ENCODE measurements at places on chromosomes 3 and 15.

GRCh38 chr3:14423963-14424362 lies 21.6 kb downstream of the SLC6A6 start:
- no peak for DNase-seq

DNA sequence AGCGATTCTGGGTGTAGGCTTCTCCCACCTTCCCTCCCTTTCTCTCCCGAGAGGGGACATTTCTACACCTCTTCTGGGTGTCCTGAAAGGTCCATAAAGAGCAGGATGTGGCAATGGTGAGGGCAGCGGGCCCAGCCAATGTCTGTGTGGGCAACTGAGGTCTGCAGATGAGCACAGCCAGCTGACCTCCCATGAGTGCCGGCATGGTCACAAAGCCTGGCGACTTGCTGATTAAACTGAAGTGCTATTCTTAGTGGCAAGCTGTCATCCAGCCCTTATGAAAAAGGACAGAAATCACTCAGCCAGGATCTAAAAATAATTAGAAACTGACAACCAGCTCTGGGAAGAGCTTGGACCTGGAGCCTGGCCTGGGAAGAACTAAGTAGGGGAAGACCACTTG lies 124.3 kb upstream of the RGMA start:
- DNase-seq, result no peak

DNA sequence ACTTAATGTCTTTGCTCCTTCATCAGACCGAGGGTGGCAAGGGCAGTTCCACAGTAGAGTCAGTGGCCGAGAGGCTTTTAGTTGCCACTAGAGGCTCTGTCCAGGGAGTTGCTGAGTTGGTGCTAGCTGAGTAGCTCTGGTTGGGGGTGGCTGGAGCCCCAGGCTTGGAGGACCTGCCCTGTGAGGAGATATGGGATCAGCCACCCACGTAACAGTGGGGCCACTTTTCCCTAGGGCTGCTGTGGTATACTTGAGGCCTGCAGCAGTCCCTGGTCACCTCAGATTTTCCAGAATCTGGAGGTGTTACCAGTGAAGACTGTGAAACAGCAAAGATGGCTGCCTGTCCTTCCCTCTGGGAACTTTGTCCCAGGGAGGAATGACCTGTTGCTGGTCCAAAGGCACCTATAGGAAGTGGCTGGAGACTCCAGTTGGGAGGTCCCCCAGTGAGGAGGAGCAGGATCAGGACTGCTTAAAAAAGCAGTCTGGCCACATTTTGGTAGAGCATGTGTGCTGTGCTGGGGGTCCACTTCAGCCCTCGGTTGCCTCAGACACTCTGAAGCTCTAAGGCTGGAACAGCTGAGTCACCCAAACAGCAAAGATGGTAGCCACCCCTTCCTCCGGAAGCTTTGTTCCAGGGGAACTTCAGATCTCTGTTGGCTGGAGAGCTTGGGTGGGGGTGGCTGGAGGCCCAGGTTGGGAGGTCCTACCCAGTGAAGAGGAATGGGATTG lies 72.9 kb downstream of the AKAP13 start:
- no peak for DNase-seq

DNA sequence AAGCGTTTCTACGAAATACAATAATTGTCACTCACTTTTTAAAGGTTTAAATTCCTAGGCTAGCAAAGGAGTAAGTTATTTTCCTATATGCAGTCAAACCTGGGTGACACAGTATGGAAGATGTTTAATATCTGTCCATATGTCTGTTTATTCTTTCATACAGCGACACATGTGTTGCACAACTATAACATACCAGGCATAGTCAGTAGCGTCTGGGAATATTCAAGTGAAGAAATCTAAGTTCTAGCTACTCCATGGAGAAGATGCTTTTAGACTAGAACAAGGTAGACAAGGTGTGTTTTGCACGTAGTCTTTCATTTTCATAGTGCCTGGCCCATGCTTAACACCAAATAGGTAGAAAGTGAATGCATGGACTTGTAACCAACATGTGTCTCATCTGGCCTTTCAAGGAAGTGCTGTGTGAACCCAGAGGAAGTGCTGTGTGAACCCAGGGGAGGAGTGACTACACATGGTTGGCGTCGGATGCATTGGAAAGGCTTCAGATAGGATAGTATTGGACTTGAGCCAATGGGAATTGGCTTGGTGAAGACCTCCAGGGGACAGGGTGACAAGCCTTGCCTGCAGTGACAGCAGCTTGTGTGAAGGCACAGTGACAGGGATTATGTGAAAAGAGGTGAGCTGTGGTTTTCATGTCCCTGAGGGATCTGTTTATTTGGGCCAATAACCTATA lies 267.0 kb downstream of the PTPRG start:
- DNase-seq, result no peak

DNA sequence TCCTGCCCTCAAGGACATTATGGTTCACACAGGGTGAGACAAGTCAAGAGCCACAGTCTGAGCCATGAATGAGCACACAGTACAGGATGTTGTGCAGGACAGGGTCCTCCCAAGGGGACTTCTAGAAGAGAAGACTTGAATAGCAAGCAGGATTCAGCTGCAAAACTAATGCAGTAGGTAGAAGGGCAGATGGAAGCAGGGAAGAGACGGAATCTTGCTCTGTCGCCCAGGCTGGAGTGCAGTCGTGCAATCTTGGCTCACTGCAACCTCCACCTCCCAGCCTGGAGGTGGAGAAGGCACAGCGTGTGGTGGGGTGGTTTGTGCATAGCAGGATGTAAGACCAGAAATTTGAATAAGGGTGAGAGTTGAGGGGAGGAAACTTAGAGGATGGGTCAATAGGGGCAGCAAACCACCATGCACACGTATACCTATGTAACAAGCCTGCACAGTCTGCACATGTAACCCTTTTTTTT lies 8.0 kb downstream of the BCL2L10 start:
- no peak for DNase-seq

DNA sequence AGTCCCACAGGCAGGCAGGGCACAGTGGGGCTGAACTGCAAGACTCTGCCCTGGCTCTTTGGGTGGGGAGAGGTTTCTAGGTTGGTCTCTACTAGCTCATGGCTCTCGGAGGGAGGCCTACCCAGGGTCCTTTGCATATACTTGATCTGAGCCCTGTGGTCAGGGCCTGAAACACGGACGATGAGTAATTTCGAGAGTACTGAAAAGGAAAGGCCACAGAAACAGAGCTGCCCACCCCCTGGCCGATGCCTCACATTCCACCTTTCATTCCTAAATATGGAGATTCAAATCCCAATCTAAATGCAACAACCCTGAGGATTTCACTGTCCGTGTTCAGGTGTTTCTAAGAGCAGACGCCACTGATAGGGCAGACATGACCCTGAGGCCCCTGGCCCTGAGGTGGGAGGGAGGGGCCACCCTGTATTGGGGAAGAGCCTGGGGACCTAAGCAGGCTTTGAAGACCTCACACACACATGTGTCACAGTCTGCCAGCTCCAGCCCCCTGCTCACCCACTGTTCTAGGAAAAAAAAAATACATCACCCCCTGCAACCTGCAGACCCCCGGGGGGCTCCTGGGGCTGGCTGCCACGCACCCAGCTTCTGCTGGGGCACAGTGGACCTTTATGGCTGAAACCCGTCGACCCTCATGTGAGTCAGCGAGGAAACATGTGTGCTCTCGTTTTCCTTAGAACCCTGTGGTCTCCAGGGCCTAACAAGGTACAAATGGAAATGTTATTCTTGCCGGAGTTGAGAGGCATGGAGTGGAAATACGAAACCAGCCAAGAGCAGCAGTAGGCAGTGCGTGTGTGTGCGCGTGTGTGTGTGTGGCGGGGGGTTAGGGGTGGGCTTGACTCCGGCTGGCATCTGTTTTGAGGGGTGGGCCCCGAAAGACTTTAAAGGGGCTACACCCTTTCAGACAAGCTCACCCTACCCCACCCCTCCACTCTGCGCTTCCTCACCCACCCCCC lies 112.7 kb downstream of the CHSY1 start:
- no peak for DNase-seq

DNA sequence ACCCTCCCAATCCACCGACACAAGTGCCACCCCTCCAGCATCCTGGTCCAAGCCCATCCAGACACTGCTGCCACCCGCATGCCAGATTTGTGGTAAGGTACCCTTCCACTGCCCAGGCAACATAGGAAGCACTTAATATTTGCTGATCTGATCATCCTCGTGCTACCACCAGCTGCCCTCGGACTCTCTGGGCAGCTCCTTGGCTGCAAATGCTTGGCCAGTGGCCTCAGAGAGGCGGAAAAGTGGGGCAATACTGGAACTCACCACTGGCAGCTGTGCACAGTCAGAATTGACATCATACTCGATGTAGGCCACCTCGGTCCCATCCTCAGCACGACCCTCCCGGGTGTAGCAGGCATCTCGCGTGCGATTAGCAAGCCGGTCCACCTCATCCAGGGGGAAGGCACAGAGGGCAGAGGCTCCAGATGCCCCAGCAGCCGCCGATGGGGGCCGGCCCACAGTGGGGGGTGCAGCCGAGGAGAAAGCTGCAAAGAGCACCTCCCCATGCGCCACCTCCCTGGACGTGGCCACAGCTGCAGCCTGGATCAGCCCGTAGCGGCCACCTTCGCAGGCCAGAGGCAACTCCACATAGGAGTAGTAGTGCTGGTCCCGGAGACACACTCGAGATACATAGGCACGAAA lies 6.5 kb downstream of the PLXNB1 start:
- no peak for DNase-seq

DNA sequence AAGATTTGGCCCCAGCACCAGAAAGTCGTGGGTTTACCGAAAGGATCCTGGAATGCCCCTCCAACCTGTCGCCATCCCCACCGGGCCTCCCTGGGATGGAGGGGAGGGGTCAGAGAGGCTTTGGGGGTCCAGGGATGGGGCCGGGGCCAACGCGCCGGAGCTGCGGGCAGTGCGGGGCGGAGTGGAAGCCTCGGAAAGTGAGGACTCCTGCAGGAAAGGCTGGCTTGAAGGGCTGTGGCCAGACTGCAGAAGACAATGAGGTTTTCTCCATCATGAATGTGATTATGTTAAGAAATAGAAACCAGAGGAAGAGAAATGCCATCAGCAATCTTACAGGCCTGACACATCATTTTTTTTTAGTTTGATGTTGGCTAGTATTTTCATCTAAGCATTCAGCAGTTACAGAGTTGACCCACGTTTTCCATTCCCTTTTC lies 738 bp downstream of the YEATS2 start:
- peak; percentile 4 for DNase-seq

GRCh38 chr3:45253316-45253715 lies 27.2 kb upstream of the TMEM158 start:
- DNase-seq, result no peak

DNA sequence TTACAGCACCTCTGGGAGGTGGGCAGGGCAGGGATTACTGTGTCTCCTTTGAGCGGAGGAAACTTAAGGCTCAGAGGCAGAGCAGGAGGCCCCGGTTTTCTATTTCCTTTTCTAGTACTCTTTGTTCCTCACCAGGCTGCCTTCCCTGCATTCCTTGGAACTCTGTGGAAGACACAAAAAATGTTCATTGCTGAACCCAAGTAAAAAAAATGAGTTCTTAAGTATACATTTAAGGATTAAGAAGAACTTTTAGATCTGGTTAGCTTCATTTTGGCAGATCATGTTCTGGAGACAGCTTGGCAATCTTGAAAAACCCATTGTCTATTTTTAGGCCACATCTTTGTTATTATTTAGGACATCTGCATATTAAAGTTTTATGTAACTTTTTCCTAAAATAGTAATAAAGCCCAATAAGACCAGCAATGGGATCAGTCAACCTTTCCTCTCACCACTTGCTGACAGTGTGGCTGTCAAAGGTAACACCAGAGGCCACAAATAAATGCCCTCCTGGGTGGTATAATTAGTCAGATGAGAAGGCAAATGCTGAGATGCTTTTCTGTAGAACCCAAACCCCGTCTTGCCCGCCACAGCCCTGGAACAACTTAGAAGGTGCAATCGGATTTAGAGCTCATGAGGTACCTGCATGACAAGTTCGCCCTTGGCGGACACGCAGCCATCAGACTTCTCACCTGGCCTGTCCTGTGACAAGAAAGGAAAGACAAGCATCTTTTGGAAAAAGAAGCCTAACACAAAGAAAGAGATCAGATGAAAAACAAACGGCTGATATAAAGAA lies 97.2 kb downstream of the DGKG start:
- no peak for DNase-seq

All from activated CD4-positive, alpha-beta T cell treated with anti-CD3 and anti-CD28 coated beads, Interleukin-2, amount 50 U/mL, for 1 hour (primary cell).